ENCODE measurements at places on chromosomes 4 and X.

GRCh38 chr4:105560421-105560848 is 8.0 kb downstream of the ARHGEF38 start:
- H3K4me3 ChIP-seq, result no peak overlapping the region
- H3K4me1 ChIP-seq, result no peaks in the 10 kb centered on the region
- H3K27me3 ChIP-seq, result peaks cover 28% of the 10 kb centered on the region
- H3K27ac ChIP-seq, result no peak overlapping the region
- no peaks in the 10 kb centered on the region for H3K36me3 ChIP-seq

DNA sequence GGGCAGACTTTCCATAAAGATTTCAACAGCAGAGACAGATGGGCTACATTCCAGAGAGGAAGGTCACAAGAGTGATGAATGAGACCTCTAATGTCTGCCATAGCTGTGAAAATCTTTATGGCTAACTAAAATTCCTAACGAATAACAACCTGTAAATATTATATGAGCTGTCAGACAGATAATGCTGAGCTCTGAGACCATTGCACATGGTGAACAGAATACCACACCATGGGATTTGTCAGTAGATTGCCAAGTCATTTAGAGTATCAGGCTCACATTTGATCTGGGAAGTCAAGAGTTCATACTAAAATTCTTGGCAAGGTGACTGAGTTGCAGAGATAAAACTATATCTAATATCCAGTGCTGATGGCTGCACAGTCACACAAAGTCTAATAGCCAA is 259.2 kb upstream of the FTHL17 start:
- no peaks in the 10 kb centered on the region for H3K27me3 ChIP-seq
- no peak overlapping the region for H3K4me3 ChIP-seq
- H3K36me3 ChIP-seq, result no peaks in the 10 kb centered on the region
- H3K27ac ChIP-seq, result no peak overlapping the region
- H3K4me1 ChIP-seq, result no peaks in the 10 kb centered on the region
- no peak for ATAC-seq

GRCh38 chrX:20128670-20129069 is 12.0 kb upstream of the MAP7D2 start:
- H3K4me3 ChIP-seq, result no peak overlapping the region
- no peaks in the 10 kb centered on the region for H3K4me1 ChIP-seq
- no peak overlapping the region for H3K27ac ChIP-seq
- no peaks in the 10 kb centered on the region for H3K36me3 ChIP-seq
- no peaks in the 10 kb centered on the region for H3K27me3 ChIP-seq

DNA sequence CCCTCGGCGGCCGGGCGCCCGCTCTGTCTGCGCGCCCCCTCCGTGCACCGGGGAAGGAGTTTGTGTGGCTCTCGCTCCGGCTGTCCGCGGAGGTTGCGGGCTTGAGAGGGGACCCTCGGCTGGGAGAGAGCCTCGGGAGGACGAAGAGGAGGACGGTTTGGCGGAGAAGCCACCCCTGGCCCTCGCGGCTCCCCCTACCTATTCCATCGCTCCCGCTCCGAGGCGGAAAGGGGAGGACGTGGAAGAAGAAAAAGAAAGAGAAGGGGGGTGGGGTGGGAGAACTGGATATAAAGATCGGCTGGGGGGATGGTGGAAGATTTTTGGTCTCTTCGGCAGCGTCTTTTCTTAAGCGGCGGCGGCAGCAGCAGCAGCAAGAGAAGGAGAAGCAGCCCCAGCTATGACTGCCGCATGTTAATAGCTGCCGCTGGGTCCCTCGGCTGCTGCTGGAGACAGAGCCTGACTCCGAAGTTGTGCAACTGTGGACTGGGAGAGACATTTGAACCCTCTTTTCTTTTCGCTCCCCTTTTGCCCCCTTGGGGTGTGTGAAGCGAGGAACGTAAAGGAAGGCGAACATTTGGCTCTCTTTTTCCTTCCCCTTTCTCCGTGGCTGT is 895 bp downstream of the ADGRL3 start:
- H3K27ac ChIP-seq, result no peak overlapping the region
- H3K4me3 ChIP-seq, result no peak overlapping the region
- H3K27me3 ChIP-seq, result peaks cover 52% of the 10 kb centered on the region
- no peaks in the 10 kb centered on the region for H3K36me3 ChIP-seq
- H3K4me1 ChIP-seq, result no peaks in the 10 kb centered on the region

DNA sequence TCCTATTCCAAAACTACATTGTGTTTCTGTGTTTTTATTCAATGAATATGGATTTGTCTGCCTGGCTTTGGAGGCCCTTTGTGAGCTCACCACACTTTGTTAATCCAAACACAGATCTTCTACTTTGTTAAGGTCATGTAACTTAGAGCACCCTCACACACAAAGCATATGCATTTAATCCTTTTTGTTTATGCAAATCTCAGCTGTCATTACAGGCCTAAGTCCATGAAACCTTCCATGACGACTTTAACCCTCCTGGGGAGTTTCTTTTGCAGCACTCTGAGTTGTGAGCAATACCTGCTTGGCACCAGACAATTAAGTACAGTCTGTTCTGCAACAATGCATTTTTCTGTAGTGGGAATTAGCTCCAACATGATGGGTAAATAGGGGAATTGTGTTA is 14.9 kb downstream of the CCSER1 start:
- no peak overlapping the region for H3K27ac ChIP-seq
- no peaks in the 10 kb centered on the region for H3K36me3 ChIP-seq
- no peaks in the 10 kb centered on the region for H3K27me3 ChIP-seq
- peaks cover 11% of the 10 kb centered on the region for H3K4me1 ChIP-seq

DNA sequence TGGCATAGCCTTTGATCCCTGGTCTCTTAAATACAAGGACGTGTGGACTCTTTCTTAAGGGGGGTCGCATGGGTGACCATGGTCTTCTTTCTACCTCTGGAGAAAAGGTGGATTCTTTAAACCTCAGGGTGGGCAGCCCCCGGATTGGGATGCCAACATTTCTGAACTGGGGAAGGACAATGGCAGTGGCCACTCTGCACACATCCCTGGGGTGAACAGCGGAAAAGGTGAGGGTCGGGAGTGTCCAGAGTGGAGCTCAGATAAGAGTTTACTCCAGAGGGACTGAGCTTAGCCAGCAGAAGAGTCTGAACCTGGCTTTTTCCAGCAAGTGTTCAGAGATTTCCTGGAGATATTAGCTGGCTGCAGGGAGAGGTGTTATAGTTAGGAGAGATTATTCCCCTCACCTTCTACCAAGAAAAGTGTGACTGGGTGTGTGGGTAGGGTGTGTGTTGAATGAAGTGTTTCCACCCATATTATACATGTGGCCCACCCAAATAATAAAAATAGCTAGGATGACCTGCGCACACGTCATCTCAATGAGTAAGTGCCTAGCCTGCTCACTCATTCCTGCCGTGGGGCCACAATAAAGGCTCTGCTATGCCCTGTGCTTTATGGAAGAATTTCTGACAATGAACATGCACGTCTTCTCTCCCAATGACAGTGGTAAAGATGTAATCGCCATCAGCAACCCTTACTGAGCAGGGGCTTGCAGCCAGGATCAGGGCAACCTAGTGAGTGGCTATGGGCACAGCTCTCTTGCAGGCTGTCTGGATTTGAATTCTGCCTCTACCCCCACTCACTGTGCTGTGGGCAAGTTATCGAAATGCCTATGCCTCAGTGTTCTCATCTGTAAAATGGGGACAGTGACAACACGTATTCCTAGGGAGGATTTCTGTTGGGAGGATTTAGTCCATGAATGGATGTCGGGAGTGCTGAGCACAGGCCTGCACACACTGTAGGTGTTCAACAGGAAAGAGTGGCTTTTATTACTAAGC is 76.6 kb downstream of the SLC2A9 start:
- H3K27me3 ChIP-seq, result no peaks in the 10 kb centered on the region
- no peak for ATAC-seq
- H3K27ac ChIP-seq, result no peak overlapping the region
- no peaks in the 10 kb centered on the region for H3K36me3 ChIP-seq

- H3K27me3 ChIP-seq, result no peaks in the 10 kb centered on the region
- peaks cover 19% of the 10 kb centered on the region for H3K36me3 ChIP-seq
- no peak overlapping the region for H3K4me3 ChIP-seq
- ATAC-seq, result no peak
- peaks cover 13% of the 10 kb centered on the region for H3K4me1 ChIP-seq
These were observed 187.2 kb downstream of the FBXW7 start for GRCh38 chr4:152348670-152349069.

DNA sequence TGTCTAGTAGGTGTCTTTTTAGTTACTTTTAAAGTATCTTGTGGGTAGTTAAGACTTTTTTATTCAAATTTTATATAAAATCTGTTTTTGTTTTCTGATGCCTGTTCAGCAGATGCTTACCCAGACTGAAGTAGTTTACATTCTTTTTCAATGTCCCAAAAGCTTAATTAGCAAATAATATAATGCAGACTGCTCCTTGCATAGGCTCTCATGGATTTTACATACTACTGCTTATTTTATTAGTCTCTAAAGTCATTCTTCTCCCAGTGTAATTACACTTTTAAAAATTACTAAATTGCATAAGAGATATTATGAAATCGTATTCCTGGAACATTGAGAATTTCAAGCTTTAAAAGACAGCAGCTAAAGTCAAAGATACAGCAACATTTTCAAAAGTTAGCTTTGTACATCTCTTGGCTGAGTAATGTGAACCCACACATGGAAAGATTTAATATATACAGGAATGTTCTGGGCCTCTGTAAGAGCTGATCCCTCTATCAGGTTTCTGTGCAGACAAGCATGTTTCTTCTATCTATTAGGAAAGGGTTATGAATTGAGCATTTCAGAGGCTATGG is 148.4 kb upstream of the SPRY1 start:
- no peaks in the 10 kb centered on the region for H3K27me3 ChIP-seq
- H3K36me3 ChIP-seq, result no peaks in the 10 kb centered on the region
- H3K4me3 ChIP-seq, result no peak overlapping the region
- no peaks in the 10 kb centered on the region for H3K4me1 ChIP-seq
- H3K27ac ChIP-seq, result no peak overlapping the region

DNA sequence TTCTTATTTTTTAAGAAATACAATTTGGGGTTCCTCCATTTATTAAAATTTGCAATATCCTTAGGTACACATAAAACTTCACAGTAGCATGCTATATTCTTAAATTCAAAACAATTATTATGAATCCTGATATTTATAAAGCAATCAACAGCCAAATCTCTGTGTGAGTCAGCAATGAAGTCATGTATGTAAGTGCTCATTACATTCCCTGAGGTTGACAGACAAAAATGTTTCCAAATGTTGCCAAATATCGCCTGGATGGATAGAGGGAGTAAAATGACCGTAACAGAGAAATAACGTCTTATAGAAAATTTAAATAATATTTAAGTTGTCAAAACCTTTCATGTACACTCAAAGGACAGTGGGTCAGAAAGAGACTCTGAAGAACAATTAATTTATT is 220.0 kb downstream of the PCDH18 start:
- H3K36me3 ChIP-seq, result no peaks in the 10 kb centered on the region
- no peak overlapping the region for H3K27ac ChIP-seq
- no peaks in the 10 kb centered on the region for H3K4me1 ChIP-seq
- ATAC-seq, result no peak
